A549 treated with AZD2906 at 1 μM for 4 hours (cell line): ENCODE measurements at places on chromosomes 5 and 9. TPM values are rescaled to one million over a fixed set of nuclear protein-coding genes. Genes with fewer than 3 reads are reported as not detected.

PLAC8L1 gene
- 0.14 to 0.30 TPM in 2 of 5 replicates, not detected in the others for total RNA-seq

B4GALT7 gene
- total RNA-seq, result 20.4 to 29.3 TPM (median 28.4 TPM) in 5 replicates

NR6A1 gene
- total RNA-seq, result 1.4 to 2.0 TPM (median 1.7 TPM) in 5 replicates

ADGRD2 gene
- 0.03 TPM in 1 of 5 replicates, not detected in the others for total RNA-seq

FOXD4 gene
- 0.13 to 0.57 TPM (median 0.37 TPM) in 5 replicates for total RNA-seq

OLFML2A gene
- 24.5 to 37.8 TPM (median 31.4 TPM) in 5 replicates for total RNA-seq

SPATA31D4 gene
- not detected in 5 replicates for total RNA-seq

PCDHB16 gene
- total RNA-seq, result 0.02 to 0.13 TPM (median 0.06 TPM) in 5 replicates

CDX1 gene
- 0.06 to 0.07 TPM in 2 of 5 replicates, not detected in the others for total RNA-seq

SARDH gene
- 0.02 to 0.34 TPM (median 0.08 TPM) in 5 replicates for total RNA-seq

SLC1A3 gene
- 0.03 to 0.21 TPM (median 0.07 TPM) in 5 replicates for total RNA-seq

FAM153A gene
- not detected in 5 replicates for total RNA-seq

DBH gene
- not detected in 5 replicates for total RNA-seq

HRH2 gene
- 0.34 to 0.55 TPM (median 0.50 TPM) in 5 replicates for total RNA-seq

ADGRV1 gene
- total RNA-seq, result 0.50 to 0.89 TPM (median 0.61 TPM) in 5 replicates

PCDHGB4 gene
- 0.81 to 1.0 TPM (median 0.92 TPM) in 5 replicates for total RNA-seq

FOXD4L6 gene
- 0.06 to 0.09 TPM in 2 of 5 replicates, not detected in the others for total RNA-seq

TICAM2 gene
- total RNA-seq, result 0.66 to 1.3 TPM (median 1.1 TPM) in 5 replicates

EIF4E1B gene
- total RNA-seq, result not detected in 5 replicates

TAF11L10 gene
- total RNA-seq, result not detected in 5 replicates

SCGB3A2 gene
- not detected in 5 replicates for total RNA-seq

DMRTA1 gene
- total RNA-seq, result 0.52 to 0.70 TPM (median 0.65 TPM) in 5 replicates

KIAA0825 gene
- total RNA-seq, result 0.52 to 0.60 TPM (median 0.53 TPM) in 5 replicates

SEMA5A gene
- under 0.01 TPM in 2 of 5 replicates, not detected in the others for total RNA-seq
